ENCODE measurements at places on chromosomes 11 and 22.

DNA sequence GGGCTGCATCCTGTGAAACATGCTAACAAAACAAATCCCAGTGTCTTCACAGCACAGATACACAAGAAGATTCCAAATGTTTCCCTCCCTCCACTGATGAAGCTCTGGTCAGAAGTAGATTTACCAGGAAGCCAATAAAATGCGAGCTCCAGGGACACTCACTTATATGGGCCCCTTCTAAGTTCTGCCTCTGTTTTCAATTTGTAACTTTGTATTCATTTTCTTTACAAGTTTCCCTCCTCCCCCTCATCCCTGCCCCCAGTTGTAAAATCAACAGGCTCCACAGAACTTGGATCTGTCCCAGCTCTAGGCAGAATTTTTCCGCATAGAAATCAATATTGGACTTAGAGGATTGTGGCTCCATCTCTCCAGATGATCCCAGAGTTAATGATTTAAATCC lies 48.1 kb upstream of the ME3 start:
- DNase-seq = no peak

DNA sequence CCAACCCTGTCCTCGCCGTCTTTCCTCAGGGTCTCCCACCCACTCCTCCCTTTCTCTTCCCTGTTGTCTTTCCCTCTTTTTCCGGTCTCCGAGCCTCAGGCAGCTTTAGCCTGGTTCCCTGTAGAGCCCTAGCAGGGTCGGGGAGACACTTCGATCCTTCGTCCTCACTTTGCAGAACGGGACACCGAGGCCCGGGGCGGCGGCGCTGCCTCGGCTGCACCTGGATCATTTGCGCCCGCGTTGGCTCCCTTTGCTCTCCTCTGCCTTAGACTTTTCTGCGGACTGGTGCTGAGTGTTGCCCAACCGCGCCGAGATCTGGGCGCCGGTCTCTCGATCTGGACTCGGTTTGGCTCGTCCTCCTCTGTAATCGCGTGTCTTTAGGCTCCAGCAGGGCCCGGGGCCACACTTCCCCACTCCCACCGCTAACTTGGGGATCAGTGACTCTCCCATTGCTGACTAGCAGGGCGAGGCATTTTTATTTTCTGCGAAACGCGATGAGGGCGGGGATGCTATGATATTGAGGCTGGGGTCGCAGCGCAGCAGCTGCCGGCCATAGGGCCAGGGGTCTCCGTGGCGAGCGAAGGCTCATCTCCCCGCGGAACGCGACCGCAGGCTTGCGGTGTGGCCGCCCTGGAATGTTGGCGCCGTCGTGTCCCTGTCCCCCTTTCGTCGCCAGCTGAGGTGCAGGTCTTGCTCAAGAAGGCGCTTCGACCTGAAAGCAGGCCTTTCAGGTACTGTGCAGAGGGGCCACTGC lies 1.6 kb upstream of the E2F8 start:
- DNase-seq = no peak

- no peak for DNase-seq
Observed at GRCh38 chr22:47565607-47566006, 803.2 kb downstream of the TBC1D22A start.

DNA sequence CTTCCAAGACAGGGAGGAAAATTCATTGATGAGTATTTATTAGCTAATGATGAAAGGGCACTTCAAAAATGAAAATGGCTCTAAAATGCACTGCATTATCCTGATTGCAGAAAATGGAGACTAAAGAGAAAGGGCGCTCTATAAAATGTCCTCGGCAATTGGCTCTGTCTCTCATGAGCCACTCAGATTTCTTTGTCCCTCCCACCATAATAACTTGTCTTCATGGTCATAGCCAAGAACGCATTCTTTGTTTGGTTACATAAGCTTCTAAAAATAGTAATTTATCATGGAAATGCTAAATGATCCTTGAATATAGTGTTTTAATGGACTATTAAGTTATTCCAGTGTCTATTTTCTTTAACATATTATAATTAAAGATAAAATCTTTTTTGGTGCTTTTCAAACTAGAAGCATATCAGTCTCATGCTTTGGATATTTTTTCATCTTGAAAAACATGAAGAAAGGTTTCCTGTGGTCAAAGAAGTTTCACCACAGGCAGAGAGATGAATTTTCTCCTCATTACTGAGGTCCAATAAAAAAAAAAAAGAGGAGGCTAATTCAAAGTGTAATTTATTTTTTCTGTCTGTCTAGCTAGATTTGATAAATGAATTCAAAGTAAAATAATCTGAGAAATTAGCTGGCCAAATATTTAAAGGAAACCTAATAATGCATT lies 238.1 kb upstream of the BLID start:
- DNase-seq = no peak

- no peak for DNase-seq
Observed at GRCh38 chr11:73047773-73048371, 94.2 kb downstream of the FCHSD2 start.

- no peak for DNase-seq
Observed at GRCh38 chr11:120581313-120581712, 69.8 kb downstream of the GRIK4 start.

DNA sequence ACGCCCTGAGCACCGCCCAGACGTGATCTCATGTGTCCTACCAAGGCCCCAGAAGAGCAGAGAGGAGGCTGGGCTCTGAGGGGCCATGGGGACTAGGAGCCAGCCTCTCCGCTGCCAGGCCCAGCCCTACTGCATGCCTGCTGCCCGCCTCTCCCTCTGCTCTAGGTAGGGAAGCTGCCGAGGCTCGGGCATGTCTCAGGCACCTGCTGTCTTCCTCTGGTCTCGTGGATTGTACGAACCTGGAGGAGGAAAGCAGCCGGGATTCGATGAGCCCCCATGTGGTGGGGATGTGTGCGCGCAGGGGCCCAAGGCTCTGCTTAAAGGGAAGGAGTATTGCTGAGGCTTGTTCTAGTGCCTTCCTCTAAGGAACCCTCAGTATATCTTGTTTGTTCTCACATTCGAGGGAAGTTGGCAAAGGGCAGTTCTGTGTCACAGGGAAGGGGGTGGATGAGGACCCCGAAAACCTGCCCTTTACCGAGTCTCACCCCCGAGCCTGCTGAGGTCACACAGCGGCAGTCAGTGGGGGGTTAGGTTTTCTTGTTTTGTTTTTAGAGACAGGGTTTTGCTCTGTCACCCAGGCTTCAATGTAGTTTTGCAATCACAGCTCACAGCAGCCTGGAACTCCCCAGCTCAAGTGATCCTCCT lies 21.2 kb downstream of the DAGLA start:
- DNase-seq = no peak

DNA sequence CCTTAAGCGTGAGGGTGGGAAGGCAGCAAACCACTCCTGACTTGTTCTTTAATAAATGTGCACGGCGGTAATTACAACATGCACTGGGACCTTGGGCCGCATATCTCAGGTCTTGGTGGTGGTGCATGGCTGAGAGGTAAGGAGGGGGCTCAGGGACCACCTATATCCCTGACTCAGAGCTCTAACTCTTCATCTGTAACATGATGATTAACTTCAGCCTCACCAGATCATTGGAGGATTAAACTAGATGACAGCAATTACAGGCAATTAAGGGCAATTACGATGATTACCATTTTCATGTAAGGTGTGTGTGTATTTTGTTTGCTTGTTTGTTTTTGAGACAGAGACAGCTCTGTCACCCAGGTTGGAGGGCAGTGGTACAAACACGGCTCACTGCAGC lies 45.0 kb downstream of the FBLN1 start:
- no peak for DNase-seq

- no peak for DNase-seq
Observed at GRCh38 chr11:22454461-22455090, 116.4 kb downstream of the SLC17A6 start.

GRCh38 chr22:25331050-25331449 lies 111.6 kb downstream of the CRYBB2 start:
- no peak for DNase-seq

- DNase-seq = no peak
Observed at GRCh38 chr11:108906329-108906728, 241.5 kb downstream of the DDX10 start.

- DNase-seq = peak; percentile 10
Observed at GRCh38 chr11:13717331-13717730, 48.9 kb downstream of the FAR1 start.

DNA sequence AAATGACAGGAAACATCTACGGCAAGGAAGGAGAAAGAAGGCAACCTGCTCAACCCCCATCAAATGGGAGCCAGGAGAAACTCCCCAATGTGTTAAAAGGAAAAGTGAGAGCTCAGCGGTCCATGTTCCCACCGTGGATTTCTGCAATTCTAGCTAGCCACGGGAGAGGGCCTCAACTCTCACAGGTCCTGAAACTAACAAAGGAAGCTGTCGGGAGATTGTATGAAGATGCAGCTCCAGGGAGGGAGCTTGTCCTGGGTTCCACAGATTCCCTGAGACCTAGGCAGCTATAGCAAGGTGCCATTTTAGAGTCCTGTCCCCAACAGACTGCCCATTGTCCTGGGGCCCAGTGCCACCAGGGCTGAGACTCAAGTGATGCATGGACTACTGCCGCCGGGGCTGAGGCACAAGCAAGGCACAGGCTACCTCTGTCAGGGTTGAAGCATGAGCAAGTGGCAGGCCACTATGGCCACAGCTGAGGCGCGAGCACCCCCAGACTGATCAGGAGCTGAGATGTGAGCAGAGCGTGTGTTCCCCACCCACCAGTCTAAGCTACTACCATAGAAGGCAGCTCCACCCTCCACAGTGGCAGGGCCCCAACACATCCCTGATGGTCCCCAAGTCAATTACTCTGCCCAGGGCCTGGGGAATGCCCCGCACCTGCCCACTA lies 31.3 kb downstream of the RSF1 start:
- no peak for DNase-seq

GRCh38 chr11:95703049-95703448 lies 86.5 kb downstream of the FAM76B start:
- DNase-seq = no peak

GRCh38 chr22:33529424-33530113 lies 390.7 kb downstream of the LARGE1 start:
- DNase-seq = peak; percentile 36

- DNase-seq = no peak
Observed at GRCh38 chr22:50620593-50621355, 7.2 kb downstream of the ARSA start.

DNA sequence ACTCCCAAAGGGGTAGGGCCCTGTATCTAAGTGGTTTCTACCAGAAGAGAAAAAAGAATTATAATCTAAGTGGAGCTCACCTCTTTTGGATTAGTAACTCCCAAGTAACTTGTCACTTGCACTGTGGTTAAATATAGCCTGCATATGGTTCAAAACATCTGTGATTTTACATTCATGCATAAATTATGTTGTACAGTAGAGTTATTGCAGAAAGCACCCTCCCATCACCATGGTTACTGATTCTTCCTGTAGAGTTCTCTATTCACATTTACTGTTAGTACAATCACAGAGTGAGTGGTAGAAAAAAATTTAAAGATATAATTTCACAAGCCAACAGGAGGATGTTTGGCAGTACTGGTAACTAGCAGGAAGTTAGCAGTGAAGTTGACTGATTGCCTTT lies 80.4 kb downstream of the LRRC4C start:
- DNase-seq = no peak

DNA sequence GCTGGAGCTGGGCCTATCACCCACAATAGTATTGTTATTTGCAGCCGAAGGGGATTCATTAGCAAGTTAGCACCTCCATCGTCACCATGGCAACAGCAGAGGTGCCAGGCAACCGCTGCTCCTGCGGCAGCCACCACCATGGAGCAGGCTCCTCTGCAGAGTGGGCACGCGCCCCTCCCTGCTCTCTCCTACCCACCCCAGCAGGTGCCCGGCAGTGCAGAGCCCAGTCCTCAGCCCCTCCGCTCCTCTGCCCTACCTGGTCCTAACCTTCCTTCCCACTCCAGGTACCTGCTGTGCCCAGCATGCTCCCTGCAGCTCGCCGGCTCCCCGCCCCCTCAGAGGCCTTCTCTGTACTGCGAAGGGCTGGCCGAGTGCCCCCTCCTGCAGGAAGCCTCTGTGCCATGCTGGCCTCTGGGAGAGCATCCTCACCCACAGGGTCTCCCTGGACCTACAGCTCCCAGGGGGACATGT lies 3.6 kb downstream of the DUSP8 start:
- DNase-seq = no peak

DNA sequence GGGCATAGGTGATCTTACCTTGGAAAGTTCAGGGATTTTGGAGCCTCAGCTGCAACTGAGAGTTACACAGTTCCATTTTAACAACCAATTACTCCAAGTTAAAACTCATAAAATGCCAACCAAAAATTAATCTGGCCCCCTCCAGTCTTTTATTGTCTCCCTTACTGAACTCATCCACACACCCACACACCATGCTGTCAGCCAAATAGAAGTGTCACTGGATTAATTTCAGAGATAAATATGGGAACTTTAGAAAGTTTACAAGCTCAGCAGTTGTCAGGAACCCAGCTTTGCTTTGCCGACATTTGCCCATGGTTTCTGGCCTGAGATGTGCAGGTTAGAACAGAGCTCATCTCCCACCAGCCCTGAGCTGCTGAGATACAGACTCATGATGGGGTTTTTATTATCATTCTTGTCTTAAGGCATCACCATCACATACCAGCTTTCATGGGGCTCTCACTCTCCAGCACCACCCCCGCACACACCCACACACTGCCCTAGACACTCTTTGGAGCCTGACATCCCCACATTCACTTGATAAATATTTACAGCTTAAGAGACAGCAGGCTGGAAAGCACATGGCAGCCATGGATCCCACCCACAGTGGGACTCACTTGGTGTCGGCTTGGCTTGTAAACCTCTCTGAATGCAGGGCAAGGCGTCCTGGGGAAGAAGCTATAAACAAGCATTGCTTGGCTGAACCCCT lies 23.7 kb upstream of the CTR9 start:
- DNase-seq = no peak

- no peak for DNase-seq
Observed at GRCh38 chr11:45225961-45226871, 59.9 kb downstream of the SYT13 start.

- no peak for DNase-seq
Observed at GRCh38 chr11:94708642-94709041, 59.5 kb upstream of the AMOTL1 start.

DNA sequence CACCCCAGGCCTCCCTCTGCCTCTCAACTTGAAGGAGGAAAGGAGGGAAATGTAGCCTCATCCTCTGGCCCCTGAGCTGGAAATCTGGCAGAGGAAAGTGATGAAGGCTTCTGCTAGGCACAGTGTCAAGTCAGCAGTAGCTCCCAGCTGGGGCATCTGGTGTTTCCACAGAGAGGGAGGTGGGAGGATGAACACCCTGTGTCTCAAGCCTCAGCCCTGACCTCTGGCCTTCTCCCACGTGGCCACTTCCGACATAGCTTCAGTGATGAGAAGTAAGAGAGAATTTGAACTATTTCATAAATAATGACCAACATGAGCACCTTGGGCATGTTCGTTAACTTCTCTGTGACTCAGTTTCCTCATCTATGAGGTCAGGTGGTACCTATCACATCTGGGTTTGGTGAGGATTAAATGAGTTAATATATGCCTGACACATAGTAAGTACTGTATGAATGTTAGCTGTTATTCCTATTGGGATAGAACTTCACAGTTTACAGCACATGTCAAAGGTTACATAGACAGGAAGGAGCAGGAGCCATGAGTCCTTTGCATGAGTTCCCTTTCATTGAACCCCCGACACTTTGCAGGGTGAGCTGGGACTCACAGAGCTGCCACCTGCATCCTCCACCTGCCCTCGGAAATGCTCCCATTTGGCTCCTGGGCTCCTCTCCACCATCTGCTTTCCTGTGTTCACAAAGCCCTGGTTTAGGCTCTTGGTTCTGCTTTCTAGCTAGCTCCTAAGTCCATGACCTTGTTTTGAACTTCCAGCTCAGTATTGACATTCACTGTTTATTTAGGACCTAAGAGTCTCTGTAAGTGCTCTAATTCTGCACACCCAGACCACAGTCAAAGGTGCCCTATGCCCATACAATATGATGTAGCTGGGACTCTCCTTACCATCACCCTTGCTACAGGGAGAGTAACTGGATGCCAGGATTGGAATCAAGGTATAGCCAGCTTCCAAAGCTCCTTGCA lies 61.7 kb downstream of the CSNK2A3 start:
- DNase-seq = no peak

GRCh38 chr11:123426789-123427188 lies 3.3 kb upstream of the GRAMD1B start:
- no peak for DNase-seq
